ENCODE measurements at places on chromosomes 11 and 22.

DNA sequence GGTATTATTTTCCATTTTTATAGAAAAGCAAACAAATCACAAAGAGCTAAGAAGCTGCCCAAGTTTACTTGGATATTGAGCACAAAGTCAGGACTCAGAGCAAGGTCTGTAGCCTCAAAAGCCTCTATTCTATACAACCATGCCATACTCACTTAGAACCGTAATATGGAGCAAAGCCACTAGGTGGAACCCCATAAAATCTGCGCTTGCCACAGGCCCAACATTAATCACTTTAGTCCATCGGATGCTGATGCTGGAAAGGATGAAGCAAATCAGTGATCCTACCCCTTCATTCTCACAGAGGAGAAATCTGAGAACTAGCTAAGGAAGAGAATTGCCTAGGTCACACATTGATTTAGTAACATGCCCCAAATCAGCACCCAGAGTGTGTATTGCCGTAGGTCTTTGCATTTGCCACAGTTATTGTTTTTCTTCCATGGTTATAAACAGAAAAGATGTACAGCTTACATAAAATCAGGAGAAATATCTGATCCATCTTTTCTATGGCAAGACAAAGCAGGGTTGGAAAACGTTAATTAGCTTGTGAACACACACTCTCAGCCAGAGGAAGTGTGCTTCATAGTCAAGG is 56.7 kb upstream of the RAB38 start:
- DNase-seq = no peak

DNA sequence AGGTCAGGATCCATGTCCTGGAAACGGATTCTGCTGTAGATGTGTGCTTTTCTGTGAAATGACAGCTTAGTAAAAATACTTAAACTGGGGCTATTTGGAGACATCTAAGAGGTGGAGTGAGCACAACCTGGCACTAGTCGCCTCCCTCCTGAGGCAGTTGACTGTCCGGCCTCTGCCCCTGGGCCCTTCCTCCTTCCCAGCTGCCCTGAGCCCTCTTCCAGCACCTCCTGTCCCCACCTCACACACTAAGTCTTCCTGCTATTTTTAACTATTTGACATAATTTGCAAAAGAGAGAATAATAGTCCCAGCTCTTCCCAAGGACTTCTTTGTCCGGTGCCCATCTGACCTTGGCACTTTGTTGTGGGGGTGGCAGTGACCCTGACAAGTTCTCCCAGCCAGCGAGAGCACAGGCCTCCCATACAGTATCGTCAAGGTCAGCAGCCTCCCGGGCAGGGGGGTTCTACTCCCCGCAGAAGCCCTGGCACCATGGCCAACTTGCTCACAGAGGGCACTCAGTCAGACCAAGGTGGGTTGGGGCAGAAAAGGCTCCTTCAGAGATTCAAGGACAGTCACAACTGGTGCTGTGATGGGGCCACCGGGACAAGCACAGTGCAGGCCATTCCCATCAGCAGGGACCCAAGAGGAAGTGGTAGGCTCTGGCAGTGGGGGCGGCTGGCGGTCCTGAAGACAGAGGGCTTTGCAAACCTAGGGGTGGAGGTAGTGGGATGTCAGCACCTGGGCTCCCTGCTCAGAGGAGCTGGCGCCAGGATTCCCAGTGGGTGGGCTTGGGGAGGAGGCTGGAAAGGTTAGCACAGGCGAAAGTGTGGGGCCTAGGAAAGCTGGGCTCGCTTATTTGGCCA is 5.5 kb upstream of the NEAT1 start:
- no peak for DNase-seq

- DNase-seq = no peak
These were observed 134.8 kb upstream of the NTM start for GRCh38 chr11:131235328-131236298.

DNA sequence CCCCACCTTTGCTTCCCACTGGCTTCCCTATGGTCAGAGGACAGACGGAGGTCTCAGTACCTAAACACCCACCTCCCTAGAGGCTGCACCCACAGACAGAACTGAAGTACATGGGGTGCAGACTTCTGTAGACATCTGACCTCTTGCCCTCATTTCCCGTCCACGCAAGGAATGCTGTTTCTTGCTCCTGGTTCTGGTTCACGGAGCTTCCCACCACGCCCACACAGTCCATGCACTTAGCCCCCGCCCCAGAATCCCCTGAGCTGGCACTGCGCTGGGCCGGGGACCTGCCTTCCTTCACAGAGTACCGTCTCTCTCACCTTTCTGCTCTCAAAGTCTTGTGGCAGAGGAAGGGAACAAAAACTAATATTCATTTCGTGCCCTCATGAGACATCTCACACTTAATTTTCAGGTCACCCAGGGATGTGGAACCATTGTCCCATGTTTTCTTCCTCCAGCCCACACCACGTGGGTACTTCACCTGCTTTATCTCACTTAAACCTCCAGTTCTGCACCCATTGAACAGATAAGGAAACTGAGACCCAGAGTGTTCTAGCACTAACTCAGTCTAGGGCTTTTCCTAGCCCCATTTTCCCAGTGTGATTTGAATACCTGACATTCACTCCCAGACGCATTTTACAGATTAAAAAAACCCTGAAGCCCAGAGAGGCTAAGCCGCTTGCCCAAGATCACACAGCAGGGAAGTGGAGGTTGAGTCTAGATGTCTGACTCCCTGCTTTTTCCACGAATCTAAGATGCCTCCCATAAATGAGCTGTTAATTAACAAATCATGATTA is 5.7 kb downstream of the TMPRSS6 start:
- no peak for DNase-seq

GRCh38 chr11:68337399-68337835 is 25.0 kb downstream of the LRP5 start:
- no peak for DNase-seq

DNA sequence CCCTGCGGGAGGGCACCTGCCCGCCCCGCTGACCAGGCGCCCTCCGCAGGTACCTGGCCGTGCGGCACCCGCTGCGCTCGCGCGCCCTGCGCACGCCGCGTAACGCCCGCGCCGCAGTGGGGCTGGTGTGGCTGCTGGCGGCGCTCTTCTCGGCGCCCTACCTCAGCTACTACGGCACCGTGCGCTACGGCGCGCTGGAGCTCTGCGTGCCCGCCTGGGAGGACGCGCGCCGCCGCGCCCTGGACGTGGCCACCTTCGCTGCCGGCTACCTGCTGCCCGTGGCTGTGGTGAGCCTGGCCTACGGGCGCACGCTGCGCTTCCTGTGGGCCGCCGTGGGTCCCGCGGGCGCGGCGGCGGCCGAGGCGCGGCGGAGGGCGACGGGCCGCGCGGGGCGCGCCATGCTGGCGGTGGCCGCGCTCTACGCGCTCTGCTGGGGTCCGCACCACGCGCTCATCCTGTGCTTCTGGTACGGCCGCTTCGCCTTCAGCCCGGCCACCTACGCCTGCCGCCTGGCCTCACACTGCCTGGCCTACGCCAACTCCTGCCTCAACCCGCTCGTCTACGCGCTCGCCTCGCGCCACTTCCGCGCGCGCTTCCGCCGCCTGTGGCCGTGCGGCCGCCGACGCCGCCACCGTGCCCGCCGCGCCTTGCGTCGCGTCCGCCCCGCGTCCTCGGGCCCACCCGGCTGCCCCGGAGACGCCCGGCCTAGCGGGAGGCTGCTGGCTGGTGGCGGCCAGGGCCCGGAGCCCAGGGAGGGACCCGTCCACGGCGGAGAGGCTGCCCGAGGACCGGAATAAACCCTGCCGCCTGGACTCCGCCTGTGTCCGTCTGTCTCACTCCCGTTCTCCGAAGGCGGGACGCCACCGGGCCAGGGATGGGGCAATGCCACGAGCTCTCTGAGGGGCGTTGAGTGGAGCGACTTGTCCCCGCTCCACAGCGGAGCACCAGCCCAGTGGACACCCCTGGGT is 1.8 kb downstream of the GALR3 start:
- DNase-seq = no peak

DNA sequence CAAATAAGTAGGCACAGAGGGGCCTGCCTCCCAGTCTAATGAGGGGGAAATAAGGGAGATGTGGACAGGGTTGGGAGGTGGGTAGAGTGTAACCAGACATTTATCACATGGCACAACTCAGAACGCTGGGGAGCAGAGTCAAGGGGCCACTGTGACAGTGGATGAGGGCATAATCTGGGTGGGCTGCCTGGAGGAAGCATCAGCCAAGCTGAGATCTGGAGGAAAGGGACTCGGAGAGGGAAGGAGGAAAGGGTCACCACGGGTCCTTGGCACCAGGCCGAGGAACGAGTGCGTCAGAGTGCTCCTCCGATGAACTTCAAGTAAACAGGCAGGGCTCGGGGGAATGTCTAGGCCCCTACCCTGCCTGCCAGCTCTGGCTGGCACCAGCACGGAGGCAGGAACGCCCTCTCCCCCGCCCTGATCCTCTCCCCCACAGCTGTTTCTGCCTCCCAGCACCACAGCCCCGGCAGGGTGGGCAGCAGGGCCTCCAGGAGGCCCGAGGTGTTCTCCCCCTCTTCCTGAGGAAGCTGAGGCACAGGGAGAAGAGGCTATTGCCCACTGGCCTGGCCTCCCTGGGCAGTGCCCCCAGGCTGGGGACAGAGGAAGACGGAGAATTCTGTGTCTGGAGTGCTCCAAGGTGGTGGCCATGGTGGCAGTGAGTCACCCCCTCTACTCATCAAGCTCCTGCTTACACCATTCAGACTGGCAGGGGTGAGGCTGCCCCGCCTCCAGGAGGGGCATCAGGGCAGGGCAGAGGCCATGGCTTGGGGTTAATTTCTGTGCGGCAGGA is 4.2 kb downstream of the ALDH3B1 start:
- no peak for DNase-seq

DNA sequence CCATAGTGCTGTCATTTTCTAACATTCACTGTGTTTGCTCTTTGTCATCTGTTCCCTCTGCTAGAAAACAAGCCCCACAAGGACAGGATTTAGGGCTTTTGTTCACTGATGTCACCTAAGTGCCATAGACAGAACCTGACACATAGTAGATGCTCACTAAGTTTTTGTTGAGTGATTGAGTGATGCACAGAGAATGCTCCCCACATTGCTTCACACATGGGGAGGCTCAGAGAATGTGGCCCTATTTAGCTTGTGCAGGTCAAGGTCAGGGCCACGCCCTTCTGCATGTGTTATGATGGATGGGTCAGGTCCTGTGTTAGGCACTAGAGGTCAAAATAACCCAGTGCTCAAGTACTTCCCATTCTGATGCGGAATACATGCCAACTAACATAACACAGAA is 33.1 kb upstream of the TSKU start:
- no peak for DNase-seq

- no peak for DNase-seq
These were observed 6.5 kb downstream of the RTN3 start for GRCh38 chr11:63687845-63688244.

DNA sequence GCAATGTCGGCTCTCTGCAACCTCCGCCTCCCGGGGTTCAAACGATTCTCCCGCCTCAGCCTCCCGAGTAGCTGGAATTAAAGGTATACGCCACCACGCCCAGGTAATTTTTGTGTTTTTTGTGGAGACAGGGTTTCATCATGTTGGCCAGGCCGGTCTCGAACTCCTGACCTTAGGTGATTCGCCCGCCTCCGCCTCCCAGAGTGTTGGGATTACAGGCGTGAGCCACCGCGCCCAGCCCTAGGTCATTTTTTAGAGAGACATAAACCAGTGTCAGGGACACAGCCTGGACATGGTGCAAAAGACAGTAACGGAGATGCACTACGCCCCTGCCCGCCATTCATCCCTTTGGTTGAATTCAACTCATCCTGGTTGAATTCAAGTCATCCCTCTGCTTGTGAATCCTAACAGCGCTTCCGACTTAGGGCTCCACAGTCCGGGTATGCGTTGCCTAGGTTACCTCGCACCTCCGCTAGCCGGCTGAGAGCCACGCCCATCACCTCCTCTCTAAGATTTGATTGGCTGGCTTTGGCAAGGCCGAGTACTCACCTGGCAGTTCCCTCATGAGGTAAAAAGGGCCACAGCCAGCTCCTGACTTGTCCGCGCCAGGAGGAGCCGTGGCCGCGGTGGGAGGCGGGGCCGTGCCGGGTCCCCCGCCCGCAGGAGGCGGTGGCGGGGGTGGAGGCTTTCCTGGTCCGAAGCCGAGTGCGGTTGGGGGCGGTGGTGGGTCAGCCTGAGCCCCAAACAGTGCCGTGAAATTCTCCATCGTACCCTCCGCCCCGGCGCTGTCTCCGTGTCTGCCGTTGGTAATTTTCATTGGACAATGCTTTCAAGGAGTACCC is at the start of gene MED19:
Gene MED19, minus strand, starts transcription at position 802 of the 842 bp plus-strand sequence. Its CDS starts 36 bp downstream, at position 766.
- peak; percentile 68 for DNase-seq

DNA sequence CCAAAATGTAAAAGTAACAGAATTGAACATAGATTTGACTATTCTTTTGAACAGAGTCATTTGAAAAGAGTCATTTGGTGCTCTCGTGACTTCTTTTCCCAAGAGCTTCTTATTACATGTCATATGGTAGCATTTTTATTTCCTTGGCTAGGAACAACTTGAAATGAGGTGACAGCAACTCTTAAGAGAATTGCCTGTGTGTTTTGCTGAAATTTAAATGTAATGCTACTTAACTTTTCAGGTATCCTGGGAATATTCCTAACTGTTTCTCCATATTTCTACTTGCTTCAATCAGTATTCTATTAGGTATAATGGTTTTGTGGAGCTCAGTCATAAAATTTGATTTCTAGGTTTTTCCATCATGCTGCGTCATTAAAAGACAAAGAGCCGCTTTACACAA is 700.7 kb downstream of the LUZP2 start:
- DNase-seq = no peak

DNA sequence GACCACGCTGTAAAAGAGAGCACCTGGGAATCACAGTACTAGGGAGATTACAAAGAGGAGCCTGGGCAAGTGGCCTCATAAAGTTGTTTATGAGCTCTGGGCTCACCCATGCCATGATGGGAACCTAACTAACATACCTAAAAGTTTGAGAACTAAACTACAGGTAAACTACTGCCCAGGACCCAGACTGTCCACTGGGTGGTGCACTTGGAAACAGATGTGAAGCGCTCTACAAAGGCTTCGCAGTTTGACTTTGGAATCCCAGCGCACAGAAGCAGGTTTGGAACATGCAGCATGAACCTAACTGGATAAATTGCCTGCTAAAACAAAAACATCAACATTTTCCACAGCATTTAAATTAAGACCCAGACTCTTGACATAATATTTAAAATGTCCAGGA is 418.6 kb downstream of the FAM181B start:
- DNase-seq = no peak

GRCh38 chr22:20808844-20809243 is 34.9 kb downstream of the SERPIND1 start:
- DNase-seq = no peak

- DNase-seq = no peak
These were observed 140.5 kb downstream of the TRIM44 start for GRCh38 chr11:35803115-35803514.

GRCh38 chr11:70378506-70379134 is 19.7 kb upstream of the CTTN start:
- DNase-seq = no peak

GRCh38 chr11:121723246-121723741 is 270.5 kb upstream of the SORL1-AS1 start:
- no peak for DNase-seq
